ENCODE measurements at places on chromosomes 4 and X.

DNA sequence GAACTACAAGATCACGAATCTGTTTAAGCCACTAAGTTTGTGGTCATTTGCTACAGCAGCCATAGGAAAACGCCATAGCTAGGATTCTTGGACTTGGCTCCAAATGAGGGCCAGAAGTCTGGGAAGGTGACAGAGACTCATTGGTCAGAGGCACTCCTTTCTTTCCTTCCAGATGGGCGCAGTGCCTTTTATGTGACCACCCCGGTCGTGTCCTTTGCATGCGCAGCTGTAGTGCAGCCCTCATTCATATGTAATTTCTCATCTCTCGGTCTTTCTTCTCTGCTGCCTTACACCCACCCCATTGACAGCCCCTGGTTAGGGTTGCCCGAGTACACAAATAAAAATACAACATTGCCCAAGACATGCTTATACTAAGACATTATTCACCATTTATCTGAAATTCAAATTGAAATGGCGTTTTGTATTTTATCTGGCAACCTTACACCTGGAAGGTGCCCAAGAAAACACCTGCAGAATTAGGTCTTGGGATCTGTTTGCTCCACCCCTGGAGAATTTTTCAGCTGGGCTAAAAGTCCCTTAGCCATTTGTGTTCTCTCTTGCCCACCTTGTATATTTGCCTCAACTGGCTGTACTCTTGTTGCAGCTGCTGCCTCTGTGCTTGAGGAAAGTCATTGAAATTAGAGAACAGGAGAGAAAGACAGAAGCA, 21.9 kb downstream of the CCKAR start:
- no peak for DNase-seq

GRCh38 chr4:102503301-102503746, 2.2 kb downstream of the NFKB1 start:
- peak; percentile 42 for DNase-seq

DNA sequence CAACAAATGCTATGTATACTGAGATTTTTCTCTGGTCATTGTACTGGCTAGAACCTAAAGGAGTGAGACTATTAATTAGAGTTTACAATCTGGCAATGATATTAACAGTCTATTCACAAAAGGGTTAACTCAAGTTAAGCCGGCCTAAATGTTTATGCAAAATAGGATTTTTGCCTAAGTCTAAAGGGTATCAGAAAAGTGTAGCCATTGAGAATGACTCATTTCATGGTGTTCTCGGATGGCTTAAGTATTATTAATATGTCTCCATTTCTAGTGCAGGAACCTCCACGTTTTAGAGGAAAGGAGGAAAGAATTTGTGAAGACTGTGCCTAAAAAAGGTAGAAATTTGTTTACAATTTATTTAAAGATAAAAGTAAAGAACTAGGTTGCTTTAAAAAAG, 29.8 kb downstream of the DYNLT3 start:
- DNase-seq, result no peak

- DNase-seq, result peak; percentile 71
These were observed 859 bp downstream of the SMARCA1 start for GRCh38 chrX:129522184-129523078.

DNA sequence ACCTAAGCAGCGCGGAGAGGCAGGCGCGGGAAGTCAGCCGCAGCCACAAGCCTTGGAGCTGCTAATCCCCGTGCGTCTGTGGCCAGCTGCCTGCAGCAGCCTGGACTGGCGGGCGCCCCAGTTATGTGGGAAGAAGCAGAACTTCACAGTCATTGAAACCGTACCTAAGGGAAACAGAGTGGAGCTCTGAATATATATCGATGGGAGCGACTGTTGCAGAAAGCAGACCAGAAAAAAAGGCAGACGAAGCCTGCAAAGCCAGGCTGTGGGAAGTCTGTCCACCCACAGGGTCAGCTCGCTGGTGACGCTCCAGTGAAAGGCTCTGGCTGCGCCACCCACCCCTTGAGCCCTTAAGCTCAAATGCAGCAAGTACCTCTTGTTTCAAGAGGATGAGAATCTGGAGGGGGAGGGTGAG, 24.7 kb downstream of the KCNE5 start:
- DNase-seq, result no peak

GRCh38 chrX:22585831-22586230, 313.1 kb downstream of the CBLL2 start:
- no peak for DNase-seq

GRCh38 chr4:35253331-35253730, 991.0 kb downstream of the ARAP2 start:
- DNase-seq, result no peak

- no peak for DNase-seq
These were observed 7.2 kb upstream of the STK26 start for GRCh38 chrX:132015875-132016274.

GRCh38 chr4:151700566-151701316, 60.1 kb downstream of the GATB start:
- no peak for DNase-seq

- no peak for DNase-seq
These were observed 328.9 kb downstream of the ARHGAP24 start for GRCh38 chr4:85803856-85804255.

DNA sequence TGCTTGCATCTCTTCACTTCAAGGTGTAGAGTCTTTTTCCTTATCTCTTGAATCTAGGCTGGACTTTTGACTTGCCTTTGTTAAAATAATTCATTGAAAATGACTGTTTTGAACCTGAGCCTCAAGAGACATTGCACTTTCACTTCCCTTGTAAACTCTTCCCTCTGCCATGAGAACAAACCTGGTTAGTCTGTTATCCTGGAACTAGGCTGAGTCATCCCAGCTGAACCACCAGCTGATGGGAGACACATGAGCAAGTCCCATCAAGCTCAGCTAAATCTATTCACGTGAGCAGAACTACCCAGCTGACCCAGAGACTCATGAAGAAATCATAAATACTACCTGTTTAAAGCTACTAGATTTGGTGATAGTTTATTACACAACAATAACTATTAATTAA, 202.3 kb upstream of the CENPE start:
- DNase-seq, result no peak

DNA sequence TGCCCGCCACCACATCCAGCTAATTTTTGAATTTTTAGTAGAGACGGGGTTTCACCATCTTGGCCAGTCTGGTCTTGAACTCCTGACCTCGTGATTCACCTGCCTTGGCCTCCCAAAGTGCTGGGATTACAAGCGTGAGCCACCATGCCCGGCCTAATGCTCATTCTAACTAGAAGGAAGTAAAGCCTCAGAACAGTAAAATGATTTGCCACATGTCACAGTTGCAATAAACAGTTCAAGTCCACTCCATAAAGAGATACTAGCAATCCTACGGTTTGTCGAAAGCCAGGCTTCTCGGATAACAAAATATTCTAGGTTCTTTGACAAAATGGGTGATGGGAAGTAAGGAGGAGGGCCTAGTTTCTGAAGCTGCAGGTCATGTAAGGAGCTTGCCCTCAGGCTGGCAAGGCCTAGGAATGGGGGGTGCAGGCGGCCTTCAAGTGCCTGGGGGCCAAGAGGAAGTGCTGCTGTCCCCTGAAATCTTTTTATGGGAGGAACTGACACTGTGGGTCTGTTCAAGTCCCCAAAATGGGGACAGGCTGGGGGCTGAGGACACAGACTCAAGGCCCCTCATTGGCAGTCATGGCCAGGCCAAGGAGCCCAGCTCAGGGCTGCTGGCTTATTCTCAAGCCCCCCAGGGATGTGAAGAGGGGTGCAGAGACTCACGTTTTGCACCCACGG, 31.8 kb upstream of the ACSL1 start:
- DNase-seq, result no peak

GRCh38 chrX:34918856-34919255, 23.7 kb upstream of the FAM47B start:
- peak; percentile 2 for DNase-seq

DNA sequence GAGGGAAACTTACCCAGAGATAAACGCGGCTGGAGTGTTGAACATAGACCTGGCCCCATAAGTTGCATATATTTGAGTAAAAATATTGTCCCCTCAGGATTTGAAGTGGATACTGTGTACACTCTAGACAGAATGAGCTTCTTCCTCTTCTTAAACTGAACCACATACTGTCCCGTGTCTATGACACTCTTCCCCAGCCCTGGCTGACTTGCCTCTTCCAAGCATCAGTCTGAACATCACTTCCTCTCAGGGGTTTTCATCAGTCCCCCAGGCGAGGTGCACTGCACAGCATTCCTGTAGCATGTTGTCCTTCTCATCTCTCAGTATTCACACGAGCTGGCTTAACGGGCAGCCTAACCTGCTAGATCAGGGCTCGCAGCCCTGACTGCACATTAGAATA, 80.5 kb upstream of the TMEM150C start:
- DNase-seq, result no peak

GRCh38 chr4:125780164-125780563, 465.4 kb downstream of the FAT4 start:
- no peak for DNase-seq

- no peak for DNase-seq
These were observed 54.5 kb downstream of the CLDN34 start for GRCh38 chrX:10021461-10022272.

GRCh38 chr4:77132652-77133312, 24.2 kb upstream of the CCNG2 start:
- DNase-seq, result no peak

DNA sequence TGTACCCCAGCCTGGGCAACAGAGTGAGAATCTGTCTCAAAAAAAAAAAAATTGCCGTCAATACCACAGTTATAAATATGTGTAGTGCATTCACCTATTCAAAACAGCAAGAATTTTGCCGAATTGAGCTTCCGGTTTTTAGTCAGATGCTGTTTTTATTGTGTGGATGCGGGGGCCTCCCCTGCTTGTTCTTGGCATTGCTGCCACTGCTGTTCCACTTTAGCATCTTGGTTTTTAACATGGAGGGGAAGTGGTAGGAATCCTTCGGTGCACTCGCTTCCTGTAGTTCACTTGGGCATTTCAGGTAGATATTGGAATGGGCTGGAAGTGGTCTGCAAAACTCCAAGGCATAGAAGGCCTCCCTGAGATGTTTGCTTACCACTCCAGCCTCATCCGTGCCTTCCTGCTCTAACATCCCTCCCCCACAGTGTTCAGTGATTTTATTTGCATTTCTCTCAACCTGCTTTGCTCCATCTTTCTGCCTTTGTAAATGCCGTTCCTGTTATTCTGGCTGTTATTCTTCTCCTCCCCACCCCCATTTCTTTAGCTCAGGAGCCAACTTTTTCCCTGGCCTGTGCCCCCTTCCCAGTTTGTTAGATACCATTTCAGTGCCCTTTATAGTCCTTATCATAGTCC, 25.5 kb downstream of the MOB1B start:
- DNase-seq, result no peak

- DNase-seq, result no peak
These were observed 50.8 kb downstream of the ANAPC4 start for GRCh38 chr4:25427871-25428270.

DNA sequence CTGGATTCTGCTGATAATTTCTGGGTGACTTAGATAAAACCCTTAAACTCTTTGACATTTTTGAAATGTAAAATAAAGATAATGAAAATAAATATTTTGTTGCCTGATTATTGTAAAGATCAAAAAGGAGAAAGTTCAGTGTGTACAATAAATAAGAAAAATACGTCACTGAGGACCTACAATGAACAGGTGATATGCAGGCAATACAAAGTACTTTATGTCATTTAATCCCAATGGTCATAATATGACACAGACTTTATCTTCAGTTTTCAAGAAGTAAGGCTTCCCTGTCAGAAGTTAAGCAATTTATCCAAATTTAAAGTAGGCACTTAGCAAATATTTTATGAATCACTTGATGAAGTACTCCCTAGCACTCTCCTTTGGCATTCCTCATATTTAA, 532.8 kb downstream of the GBA3 start:
- DNase-seq, result no peak

DNA sequence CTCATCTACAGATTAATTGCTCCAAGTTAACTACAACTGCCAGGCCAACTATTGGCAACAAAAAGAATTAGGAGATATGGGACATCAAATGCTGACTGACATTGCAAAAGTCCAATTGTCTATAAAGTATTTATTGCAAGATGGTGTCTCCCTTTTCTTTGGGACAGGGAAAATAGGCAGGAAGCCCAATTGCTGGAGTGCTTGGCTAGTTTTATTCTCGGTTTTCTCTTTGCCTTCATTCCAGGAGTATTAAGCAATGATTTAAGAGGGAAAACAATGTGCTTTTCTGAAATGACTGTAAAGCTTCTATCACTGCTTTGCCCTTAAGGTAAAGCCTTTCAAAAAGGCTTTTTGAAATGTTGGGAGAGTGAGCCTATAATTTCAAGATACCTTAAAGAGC, 62.8 kb upstream of the DIAPH2 start:
- no peak for DNase-seq

GRCh38 chrX:68175562-68175961, 257.7 kb downstream of the OPHN1 start:
- DNase-seq, result no peak

DNA sequence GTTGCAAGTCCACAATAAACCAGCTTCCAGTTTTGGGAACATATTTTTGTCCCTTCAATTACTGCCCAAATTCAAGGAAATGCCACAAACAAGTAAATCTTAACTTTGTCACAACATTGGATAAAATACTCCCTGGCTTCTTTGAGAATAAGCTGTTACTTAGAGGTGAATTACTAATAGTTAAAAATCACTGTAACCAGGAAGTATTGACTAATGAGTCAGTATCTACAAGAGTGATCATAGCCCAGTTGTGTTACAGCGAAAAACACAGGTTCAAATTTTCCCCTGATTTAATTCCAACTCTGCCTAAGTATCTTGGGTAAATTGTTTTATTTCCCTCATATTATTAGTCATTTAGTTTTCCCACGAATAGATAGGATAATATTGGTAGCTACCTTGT, 291.2 kb upstream of the PPARGC1A start:
- DNase-seq, result no peak

GRCh38 chr4:13928214-13928613, 300.7 kb upstream of the BOD1L1 start:
- DNase-seq, result peak; percentile 6

DNA sequence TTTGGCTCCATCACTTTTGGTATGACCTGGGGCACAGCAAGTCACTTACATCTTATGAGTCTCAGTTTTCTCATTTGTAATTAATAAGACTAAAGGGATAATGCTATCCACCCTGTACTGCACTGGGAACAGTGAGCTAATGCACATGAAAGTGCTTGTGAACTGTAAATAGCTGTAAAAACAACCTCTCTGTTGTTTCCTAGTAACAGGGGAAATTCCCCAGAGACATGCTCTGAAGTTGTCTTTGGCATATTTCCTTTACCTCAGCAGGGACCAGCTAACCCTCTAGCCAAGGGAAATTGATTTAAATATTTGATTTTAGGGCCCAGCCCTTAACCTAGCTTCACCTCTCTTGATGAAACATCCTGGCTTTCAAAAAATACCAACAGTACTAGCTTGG, 6.1 kb upstream of the CYSLTR1 start:
- no peak for DNase-seq

DNA sequence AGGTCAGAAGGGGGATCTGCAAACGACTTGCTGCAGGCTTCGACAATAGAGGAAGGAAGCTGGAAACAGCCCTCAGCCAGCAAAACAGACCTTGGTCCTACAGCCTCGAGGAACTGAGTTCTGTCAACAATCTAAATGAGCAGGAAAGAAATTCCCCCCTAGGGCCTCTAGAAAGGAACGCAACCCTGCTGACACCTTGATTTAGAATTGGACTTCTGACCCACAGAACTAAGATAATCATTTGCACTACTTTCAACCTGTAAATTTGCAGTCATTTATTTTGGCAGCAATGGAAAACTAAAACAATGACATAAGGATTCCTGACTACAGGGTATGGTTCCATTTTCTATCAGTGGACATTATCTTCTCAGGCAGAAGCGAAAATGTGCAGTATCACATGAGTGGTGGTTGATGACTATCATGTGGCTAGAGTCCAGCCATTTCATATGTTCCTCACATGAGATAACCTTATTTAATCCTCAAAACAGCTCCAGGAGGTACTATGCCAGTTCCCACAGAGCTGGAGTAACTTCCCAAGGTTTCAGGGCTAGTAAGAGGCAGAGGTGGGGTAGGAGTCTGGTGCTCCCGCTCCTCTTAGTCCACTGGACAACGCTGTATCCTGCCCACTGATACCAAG, 61.6 kb downstream of the SAT1 start:
- DNase-seq, result no peak

Measured in NCI-H146 (cell line).